ENCODE measurements at places on chromosomes 3 and 15.

GRCh38 chr3:50238549-50239026 is 2.6 kb downstream of the GNAI2 start:
- DNase-seq = peak; percentile 74

GRCh38 chr3:190863119-190863465 is 598 bp upstream of the GMNC start:
- DNase-seq = peak; percentile 24

DNA sequence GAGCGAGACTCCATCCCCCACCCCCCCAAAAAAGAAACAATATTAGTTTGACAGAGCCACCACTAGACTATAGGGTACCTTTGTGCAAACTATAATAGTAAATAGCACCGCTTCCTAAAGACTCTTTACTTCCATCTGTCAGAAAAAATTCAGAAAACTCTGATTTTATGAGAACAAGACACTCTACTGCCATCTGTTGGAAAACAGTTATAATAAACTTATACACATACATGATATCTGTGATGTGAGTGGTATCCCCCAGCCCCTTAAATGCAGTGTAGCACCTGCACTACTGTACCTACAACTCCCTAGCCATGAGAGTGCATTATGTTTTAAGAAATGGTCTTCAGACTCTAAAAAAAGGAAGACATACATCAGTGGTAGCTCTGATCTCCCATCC is 47.1 kb upstream of the CTDSPL start:
- DNase-seq = no peak

DNA sequence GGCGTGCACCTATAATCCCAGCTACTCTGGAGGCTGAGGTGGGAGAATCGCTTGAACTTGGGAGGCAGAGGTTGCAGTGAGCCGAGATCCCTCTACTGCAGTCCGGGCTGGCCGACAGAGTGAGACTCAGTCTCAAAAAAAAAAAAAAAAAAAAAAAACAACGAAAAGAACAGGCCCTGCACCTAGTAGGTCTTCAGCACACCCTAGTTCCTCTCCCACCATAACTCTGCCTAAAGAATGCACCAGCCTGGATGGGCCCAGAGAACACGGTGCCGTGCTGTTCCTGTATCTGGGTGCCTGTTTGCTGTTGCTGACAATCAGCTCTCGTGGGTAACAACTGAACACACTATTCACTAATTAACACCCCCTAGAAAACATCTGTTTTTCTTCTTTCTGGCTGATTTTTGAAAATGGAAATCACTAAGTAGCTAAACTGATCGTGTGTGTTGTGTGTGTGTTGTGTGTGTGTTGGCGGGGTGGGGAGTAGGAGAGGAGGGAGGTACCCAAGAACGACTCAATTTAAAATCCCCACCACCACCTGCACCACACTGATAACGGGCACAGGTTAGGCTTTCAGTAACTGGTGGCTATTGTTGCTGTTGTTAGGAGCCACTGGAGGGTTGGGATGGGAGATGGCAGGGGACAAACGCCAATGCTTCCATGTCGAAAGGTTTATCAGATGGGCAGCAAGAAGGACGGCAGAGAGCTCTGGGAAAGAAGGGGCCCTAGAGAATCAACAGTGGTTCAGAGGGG is 40.6 kb upstream of the MEX3B start:
- DNase-seq = no peak

DNA sequence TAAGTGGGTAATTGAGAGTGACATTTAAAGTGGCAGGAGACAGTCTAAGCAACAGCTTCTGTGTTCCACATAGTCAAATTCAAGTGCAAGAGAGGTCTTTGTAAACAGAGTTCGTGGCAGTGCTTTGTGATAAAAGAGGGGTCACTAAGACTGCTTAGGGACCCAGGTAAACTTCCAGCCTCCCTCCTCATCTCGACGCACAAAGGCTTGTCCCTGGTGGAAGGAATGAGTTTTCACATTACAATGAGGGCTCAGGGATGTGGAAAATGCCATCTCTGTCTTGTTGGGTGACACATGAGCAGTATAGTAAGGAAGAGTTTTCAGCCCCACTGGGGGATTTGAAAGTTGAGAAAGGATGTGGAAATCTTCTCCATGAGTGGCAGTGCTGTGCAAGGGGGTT is 7.3 kb downstream of the GMNC start:
- DNase-seq = no peak

GRCh38 chr15:59366333-59367021 is 6.2 kb downstream of the MYO1E start:
- peak; percentile 45 for DNase-seq

GRCh38 chr15:70245932-70246622 is 148.4 kb upstream of the TLE3 start:
- DNase-seq = peak; percentile 60

DNA sequence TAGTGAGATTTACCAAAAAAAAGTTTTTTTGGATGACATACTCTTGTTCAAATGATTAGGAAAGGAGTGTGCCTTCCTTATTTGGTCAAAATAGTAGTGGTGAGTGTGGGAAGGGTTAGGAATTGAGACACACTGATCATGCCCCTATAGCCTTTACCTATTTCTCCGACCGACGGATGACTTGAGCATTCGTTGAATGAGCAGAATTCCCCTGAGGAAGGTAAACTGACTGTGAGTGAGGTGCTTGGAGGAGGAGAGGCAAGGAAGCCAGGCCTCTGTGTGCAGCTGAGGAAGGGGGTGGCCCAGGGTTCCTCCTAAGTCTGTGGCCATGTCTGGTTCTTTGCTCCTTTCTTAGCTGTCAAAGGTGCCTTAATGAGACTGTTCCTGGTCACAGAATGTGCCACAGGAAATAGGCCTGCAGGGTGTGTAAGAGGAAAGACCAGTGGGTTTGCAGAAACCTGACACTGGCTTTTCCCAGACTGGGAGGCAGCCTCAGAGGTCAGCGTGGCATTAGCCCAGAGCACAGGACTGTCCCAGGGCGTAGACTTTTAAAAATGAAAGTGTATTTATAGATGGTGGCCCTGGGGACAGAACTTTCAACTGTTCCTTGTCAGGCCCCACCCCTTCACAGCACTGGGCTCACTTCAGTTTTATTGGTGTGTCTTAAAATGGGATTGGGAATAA is 307.7 kb upstream of the C2CD4B start:
- DNase-seq = no peak

- peak; percentile 43 for DNase-seq
These were observed 1.3 kb downstream of the CTNNB1 start for GRCh38 chr3:41200669-41201021.

GRCh38 chr15:96622714-96623113 is 292.2 kb downstream of the NR2F2 start:
- DNase-seq = no peak

DNA sequence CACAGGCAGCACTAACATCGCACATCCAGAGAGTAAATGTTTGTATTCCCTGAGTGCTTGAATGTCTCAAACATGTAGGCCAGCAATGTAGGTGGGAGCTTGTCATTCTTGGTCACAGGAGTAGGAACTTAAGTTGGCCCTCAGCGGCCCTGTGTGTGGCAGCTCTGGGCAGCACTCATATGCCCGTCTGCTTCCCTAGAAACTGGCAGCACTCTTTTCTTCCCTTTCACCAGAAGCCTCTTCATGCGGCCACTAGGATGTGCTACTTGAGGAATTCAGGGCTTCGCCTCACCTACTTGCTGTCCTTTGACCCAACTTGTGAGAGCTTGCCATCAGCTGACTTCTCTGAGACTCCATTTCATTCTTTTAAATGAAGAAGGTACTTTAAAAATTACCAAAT is 69.5 kb downstream of the TIPARP start:
- no peak for DNase-seq

All from epithelial cell of esophagus (primary cell).